Stimulated activated CD4-positive, alpha-beta T cell treated with anti-CD3 and anti-CD28 coated beads, Interleukin-2, amount 100 ng/mL, for 48 hours (primary cell): ENCODE measurements at places on chromosomes 1 and 21.

DNA sequence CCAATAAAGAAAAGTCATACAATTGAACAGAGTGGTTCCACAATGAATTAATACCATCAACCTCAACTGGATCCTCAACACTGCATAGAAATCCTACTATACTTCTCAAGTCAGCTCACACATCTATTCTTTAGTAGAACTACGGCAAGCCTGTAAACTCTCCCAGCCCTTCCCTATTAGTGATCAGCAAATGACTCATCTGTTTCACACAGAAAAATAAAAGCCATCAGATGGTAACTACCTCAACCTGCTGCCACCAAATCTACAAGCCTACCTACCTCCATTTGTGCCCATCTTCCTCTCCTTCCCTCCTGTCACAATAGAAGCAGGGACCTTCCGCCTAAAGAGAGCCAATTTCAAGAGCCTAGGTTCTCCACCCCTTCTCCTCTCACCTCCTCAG lies 63.6 kb downstream of the DMAP1 start:
- no peak for DNase-seq

GRCh38 chr1:159076438-159077119 lies at the start of gene AIM2:
TSS of gene AIM2 (minus strand) at chr1:159076766. CDS start at chr1:159073499, 3,267 bp downstream.
- peak; percentile 51 for DNase-seq

GRCh38 chr1:240691909-240692705 lies 80.2 kb upstream of the GREM2 start:
- peak; percentile 4 for DNase-seq

DNA sequence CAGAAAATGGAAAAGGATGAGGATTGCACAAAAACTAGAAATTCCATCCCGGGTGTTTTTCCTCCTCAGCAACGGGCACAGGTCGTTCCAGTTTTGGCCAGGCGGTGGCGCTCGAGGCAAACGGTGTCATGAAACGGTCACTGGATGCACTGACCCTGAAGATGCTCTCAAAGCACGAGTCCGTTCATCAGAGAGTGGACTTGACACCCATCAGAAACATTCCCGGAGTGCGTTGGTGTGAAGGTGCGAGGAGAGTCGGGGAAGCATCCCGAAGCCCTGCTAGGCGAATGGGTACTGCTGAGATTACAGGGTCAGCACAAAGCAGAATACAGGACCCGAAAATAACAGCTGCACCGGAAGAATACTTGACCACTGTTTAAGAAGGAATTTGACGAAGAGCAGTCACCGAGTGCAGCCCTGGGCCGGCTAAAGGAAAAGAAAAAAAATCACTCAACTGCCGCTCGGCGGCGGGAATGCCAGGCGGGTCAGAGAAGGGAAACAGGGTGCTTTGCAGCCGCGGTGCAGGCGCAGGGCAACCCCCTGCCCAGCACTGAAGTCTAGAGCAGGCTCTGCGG lies 71.7 kb upstream of the ETS2 start:
- DNase-seq, result peak; percentile 74

- no peak for DNase-seq
These were observed 11.9 kb downstream of the KRTAP10-1 start for GRCh38 chr21:44527983-44528633.

DNA sequence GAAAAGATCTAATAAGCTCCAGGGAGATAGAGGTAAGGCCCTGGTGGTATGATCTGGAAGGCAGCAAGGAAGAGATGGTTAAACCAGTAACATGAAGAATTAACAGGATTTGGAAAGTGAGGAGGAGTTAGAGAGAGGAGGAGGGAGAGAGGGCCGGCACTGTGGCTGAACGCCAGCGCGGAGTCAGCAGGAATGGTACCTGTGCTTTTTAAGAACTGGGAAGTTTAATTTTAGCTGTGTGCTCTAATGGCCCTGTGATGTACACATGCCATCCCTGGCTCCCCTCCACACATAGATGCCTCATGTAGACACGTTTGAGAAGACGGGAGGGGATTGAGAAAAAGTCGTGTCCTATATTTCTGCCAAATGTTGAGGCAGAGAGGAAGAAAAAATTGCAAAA lies 13.8 kb upstream of the AVPR1B start:
- no peak for DNase-seq

DNA sequence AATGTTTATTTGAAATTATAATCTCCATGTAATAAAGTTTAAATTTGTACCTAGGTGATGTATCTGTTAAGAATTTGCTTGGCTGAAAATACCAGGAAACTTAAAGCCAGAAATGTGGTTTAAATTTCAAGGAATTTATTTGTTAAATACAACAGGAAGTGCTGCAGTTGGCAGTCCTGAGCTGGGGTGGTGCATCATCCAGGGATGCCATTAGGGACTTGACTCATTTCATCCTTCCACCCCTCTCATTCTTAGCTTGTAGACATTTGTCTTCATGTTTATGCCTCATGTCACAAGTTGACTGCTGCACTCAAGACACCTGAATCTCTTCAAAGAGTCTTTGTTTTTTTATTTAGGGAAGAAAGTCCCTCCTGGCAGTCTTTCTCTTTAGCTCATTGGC lies 175.9 kb downstream of the LHX8 start:
- no peak for DNase-seq

DNA sequence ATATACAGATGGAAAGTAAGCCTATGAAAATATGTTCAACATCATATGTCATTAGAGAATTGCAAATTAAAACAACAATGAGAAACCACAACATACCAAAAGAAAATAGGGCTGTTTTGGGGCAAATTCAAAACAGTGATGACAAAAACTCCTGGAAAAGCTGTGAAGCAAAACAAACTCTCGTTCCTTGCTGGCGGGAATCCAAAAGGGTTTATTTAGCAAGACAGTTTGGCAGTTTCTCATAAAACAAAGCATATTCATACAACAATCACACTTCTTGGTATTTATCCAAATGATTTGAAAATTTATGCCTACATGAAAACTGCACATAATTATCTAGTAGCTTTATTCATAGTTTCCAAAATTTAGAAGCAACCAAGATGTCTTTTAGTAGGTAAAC lies 44.4 kb downstream of the COL11A1 start:
- no peak for DNase-seq

DNA sequence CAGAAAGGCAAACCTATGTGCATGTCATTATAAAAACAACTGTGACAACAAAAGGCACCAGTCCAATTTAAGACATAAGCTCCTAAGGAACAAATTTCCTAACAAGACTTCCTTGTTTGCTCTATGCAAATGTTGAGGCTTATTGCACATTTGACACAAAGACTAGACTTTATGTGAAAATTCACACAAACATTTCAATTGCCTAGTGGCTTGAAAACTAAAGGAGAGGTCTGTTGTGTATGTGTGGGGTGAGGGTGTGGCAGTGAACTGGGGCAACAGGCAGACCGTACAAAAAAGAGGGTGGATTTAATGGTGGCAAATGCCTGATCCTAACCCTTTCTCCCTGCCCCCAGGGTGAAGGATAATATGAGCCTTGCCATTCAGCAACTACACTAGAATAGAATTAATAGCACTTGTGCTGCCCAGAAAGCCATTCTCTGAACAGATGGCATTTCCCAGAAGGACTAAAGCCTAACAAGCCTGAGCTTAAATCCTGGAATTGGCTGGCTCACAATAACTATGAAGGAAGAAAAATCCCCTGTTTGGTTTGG lies 73.9 kb downstream of the GLUL start:
- no peak for DNase-seq

DNA sequence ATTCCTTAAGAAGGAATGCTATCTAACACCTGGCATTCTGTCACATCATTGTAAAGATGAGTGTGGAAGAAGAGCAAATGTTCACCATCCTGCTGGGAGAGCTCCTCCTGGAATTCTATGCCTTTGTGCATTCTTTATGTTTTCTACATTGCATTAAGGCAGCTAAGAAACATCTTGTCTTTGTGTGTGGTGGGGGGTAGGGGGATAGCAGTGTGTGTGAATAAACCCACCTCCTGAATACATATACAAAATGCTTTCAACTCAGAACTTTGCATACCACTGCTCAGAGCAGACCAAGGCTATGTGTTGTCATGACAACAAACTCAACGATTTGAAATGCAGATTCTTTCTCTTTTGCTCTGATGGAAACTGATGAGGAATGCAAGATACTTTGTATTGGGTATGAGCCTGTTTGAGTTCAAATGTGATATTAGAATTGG lies 193.6 kb upstream of the KAZN start:
- no peak for DNase-seq

DNA sequence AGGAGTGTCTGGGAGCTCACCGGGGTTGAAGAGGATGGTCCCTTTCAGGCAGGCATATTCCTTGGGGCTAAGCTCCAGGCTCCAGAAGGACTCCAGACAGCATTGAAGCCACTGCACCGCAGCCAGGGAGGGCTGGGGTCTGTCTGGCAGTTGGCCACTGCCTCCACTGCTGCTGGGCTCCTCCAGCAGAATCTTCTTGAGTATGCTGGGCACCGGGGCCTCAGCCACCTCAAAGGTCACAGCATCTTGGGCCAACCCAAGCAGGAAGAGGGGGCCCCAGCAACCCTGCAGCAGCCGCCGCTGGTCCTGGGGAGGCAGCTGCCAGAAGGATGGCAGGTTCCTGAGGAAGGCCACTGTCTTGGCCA lies 404 bp downstream of the NR0B2 start:
- no peak for DNase-seq

GRCh38 chr1:149879556-149879955 lies 19.8 kb upstream of the BOLA1 start:
- no peak for DNase-seq

DNA sequence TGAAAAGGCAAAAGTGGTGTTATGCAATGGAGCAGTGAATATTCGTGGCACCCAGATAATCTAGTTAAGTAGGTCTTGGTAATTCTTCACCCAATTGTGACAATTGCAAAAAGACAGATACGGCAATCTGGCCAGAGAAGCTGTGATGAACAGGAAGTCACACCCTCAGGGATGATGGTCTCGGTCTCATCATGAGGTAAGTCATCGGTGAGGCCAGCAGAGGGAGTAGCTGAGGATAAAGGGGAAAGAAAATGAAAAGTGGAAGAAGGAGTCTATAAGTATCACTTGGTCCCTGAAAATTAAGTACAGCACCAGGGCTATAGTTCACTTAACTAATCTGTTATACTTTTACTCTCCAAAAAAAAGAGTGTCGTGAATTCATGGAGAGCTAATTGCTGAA lies 258.8 kb upstream of the NCAM2 start:
- no peak for DNase-seq
